A549 treated with AZD2906 at 1 μM for 4 hours (cell line): ENCODE measurements at places on chromosomes 7 and 10. TPM values are rescaled to one million over a fixed set of nuclear protein-coding genes. Genes with fewer than 3 reads are reported as not detected.

The KLLN gene
- 0.45 to 0.56 TPM (median 0.50 TPM) in 5 replicates for total RNA-seq

The FAM25G gene
- 0.73 to 1.2 TPM (median 0.90 TPM) in 4 of 5 replicates, not detected in the other for total RNA-seq

The PTER gene
- 11.0 to 17.7 TPM (median 13.4 TPM) in 5 replicates for total RNA-seq

The OR2A5 gene
- total RNA-seq, result not detected in 5 replicates

The LOXL4 gene
- 1.4 to 1.6 TPM (median 1.5 TPM) in 5 replicates for total RNA-seq

The CPEB3 gene
- total RNA-seq, result 0.30 to 0.46 TPM (median 0.42 TPM) in 5 replicates

The PAX4 gene
- total RNA-seq, result not detected in 5 replicates

The SYNPO2L gene
- 0.01 to 0.03 TPM (median 0.02 TPM) in 4 of 5 replicates, not detected in the other for total RNA-seq

The WDFY4 gene
- 0.03 to 0.11 TPM (median 0.06 TPM) in 4 of 5 replicates, not detected in the other for total RNA-seq

The CLCN1 gene
- total RNA-seq, result 0.02 to 0.08 TPM (median 0.03 TPM) in 4 of 5 replicates, not detected in the other

The RADIL gene
- total RNA-seq, result 1.2 to 2.5 TPM (median 1.9 TPM) in 5 replicates

The CYP26C1 gene
- not detected in 5 replicates for total RNA-seq

The STRIP2 gene
- 4.5 to 6.9 TPM (median 6.0 TPM) in 5 replicates for total RNA-seq

The PODXL gene
- total RNA-seq, result 31.8 to 47.5 TPM (median 42.1 TPM) in 5 replicates

The KCP gene
- total RNA-seq, result 0.11 to 0.21 TPM (median 0.20 TPM) in 5 replicates

The FOXP2 gene
- not detected in 5 replicates for total RNA-seq

The FEZF1 gene
- total RNA-seq, result not detected in 5 replicates

The EGR2 gene
- 0.22 to 0.32 TPM (median 0.29 TPM) in 5 replicates for total RNA-seq

The CTNNA3 gene
- not detected in 5 replicates for total RNA-seq
